Activated CD4-positive, alpha-beta T cell treated with anti-CD3 and anti-CD28 coated beads for 36 hours (primary cell): ENCODE measurements at places on chromosomes 11 and 22. TPM values are rescaled to one million over a fixed set of nuclear protein-coding genes. Genes with fewer than 3 reads are reported as not detected.

CSF2RB gene
- 0.54 TPM for total RNA-seq

SMDT1 gene
- total RNA-seq = 45.4 TPM

LZTR1 gene
- total RNA-seq = 31.9 TPM

A4GALT gene
- total RNA-seq = not detected

SEPTIN5 gene
- total RNA-seq = 1.5 TPM

DNA sequence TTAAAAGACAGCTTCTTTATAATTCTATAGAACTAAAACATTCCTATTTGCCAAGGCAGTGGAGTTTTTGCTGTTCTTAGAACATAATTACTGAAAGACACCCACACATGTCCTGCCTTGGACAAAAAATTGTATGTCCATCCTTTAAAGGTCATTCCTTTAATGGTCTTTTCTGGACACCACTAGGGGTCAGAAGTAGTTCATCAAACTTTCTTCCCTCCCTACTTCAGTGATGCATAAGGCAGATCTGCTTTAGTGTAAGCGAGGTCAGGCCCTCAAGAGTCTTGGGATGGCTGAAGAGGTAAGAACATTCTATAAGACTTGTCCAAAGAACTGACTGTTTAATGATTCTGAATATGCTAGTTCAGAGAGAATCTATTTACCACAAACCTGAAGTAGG, 4.3 kb upstream of the OR51V1 start:
- peaks cover 6% of the 10 kb centered on the region for H3K27me3 ChIP-seq
- no peaks in the 10 kb centered on the region for H3K4me1 ChIP-seq
- H3K27ac ChIP-seq = no peak overlapping the region
- H3K36me3 ChIP-seq = no peaks in the 10 kb centered on the region
- no peak overlapping the region for H3K4me3 ChIP-seq

- no peaks in the 10 kb centered on the region for H3K36me3 ChIP-seq
- H3K27me3 ChIP-seq = no peaks in the 10 kb centered on the region
- no peak overlapping the region for H3K27ac ChIP-seq
- no peak for DNase-seq
- H3K4me1 ChIP-seq = no peaks in the 10 kb centered on the region
Observed at GRCh38 chr11:89267660-89268302, 90.1 kb downstream of the TYR start.

DNA sequence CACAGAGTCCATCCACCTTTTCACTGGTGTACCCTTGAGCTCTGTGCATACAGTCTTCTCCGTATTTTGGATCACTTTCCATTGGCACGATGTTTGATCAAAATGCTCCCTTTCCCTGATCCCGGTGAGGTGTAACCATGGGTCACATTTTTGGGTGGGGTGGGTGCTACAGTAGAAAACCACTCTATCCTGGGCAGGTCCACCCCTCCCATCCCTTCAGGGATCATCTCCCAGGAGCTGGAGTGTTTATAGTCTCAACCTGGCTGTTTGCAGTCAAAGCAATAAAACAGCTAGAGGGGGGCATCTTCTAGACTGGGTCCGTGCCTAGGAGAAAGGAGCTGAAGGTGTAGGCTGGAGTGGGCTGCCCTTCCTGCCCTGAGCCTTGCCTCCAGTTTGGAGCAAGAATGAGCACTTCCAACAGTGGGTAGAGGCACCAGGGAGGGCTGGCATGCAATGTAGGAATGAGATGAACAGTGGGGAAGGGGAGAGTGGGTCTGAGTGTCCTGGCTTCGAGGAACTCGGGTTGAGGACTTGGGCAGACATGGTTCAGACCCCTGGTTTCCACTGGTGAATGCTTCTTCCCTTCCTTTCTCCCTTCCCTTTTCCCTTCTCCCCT, 38.8 kb downstream of the RNF141 start:
- peaks cover 39% of the 10 kb centered on the region for H3K36me3 ChIP-seq
- H3K4me1 ChIP-seq = no peaks in the 10 kb centered on the region
- DNase-seq = no peak
- no peak overlapping the region for H3K27ac ChIP-seq
- no peak overlapping the region for H3K4me3 ChIP-seq

GRCh38 chr11:130871616-130872015, 44.7 kb downstream of the SNX19 start:
- no peaks in the 10 kb centered on the region for H3K27me3 ChIP-seq
- H3K4me3 ChIP-seq = no peak overlapping the region
- H3K27ac ChIP-seq = no peak overlapping the region
- peaks cover 17% of the 10 kb centered on the region for H3K36me3 ChIP-seq
- peaks cover 7% of the 10 kb centered on the region for H3K4me1 ChIP-seq
- no peak for DNase-seq
